BE2C (cell line): ENCODE measurements at places on chromosomes 1 and 21.

GRCh38 chr1:16242556-16243214 lies 5.7 kb upstream of the CPLANE2 start:
- no peak for DNase-seq

- no peak for DNase-seq
These were observed 14.6 kb upstream of the TENT5C start for GRCh38 chr1:117591252-117591651.

DNA sequence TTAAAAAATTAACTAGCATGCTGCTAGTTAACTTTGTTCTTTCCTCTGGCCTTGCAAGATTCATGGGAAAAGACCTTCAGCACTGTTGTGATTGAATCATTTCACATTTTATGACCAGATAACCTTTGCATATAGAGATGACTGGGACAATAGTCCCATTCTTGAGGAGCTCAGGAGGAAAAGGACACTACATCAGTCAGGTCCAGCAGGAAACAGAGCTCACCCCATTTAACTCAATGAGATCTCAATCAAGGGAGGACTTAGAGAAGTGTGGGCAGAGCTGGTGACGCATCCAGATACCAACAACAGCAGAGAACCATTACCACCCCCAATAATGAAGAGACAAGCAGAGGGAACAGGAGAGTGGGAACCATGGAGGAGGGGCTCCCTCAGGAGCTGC lies 109.4 kb upstream of the GUCA2B start:
- no peak for DNase-seq

DNA sequence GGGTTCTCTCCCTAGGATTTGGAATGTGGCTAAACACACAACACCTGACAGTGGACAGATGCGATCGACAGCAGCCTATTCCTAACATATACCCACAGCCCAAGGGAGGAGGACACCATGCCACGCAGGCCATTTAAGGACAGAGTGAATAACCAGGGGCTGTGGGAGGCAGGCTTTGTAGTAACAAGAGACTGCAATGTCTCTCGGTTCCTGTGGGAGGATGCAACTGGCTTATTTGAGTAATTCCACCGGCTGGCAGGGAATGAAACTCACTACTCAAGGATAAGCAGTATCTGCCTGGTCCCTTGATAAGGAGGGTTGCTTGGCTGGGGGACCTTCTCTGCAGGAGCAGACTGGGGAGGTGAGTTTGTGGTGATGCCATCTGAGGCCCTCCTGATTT lies 109.6 kb downstream of the PCP4 start:
- DNase-seq = no peak

- no peak for DNase-seq
These were observed 123.2 kb upstream of the FGGY start for GRCh38 chr1:59173721-59174120.

- no peak for DNase-seq
These were observed 90.5 kb downstream of the TRABD2B start for GRCh38 chr1:47906527-47907176.

GRCh38 chr1:48710915-48711314 lies 65.8 kb downstream of the BEND5 start:
- DNase-seq = no peak

GRCh38 chr1:28176492-28177470 lies at the start of gene PTAFR:
TSS of gene PTAFR (minus strand) at chr1:28176690. CDS start at chr1:28151021, 25,669 bp downstream.
- no peak for DNase-seq

DNA sequence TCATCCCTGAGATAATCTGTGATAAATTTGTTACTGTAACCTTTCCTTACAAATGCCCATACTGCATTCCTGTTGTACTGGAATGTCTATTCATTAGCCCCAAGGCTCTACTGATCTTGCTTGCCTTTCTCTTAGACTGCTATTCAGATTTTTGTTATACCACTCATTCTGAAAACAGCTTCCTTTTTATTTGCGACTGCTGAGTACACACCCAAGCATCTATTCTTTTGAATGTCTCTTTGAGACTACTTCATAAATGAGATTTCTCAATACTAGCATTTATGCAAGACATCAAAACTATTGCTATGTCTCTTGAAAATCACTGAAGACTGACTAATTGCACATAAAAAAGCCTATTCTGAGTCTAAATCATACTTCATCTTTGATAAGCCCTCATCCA lies 38.6 kb downstream of the DENND1B start:
- DNase-seq = no peak

GRCh38 chr1:91245435-91245834 lies 159.2 kb downstream of the HFM1 start:
- no peak for DNase-seq

- no peak for DNase-seq
These were observed 21.7 kb downstream of the TTC39A start for GRCh38 chr1:51308636-51309035.

- no peak for DNase-seq
These were observed 177.4 kb upstream of the NRIP1 start for GRCh38 chr21:15241997-15242736.

GRCh38 chr1:162943622-162944021 lies 82.6 kb upstream of the CCDC190 start:
- no peak for DNase-seq

GRCh38 chr1:179230251-179230650 lies 774 bp upstream of the ABL2 start:
- no peak for DNase-seq
